ENCODE measurements at places on chromosomes 4 and X. TPM values are rescaled to one million over a fixed set of nuclear protein-coding genes. Genes with fewer than 3 reads are reported as not detected.

RAB40AL gene
- 0.83 TPM for total RNA-seq

CXCL8 gene
- total RNA-seq = 9.1 TPM

CACNA1F gene
- total RNA-seq = not detected

ARFIP1 gene
- total RNA-seq = 31.7 TPM

ENAM gene
- not detected for total RNA-seq

BEX2 gene
- not detected for total RNA-seq

TNMD gene
- total RNA-seq = 0.10 TPM

HHIP gene
- 0.81 TPM for total RNA-seq

COL4A6 gene
- 0.54 TPM for total RNA-seq

CMC4 gene
- 27.2 TPM for total RNA-seq

KIAA0232 gene
- 20.0 TPM for total RNA-seq

ARMCX1 gene
- total RNA-seq = 37.1 TPM

PRDM5 gene
- 11.0 TPM for total RNA-seq

NAA10 gene
- 49.9 TPM for total RNA-seq

DDX60 gene
- total RNA-seq = 13.3 TPM

CTPS2 gene
- total RNA-seq = 6.8 TPM

Measured in cardiac ventricle fibroblast (primary cell).